ENCODE measurements at places on chromosomes 1 and 21. TPM values are rescaled to one million over a fixed set of nuclear protein-coding genes. Genes with fewer than 3 reads are reported as not detected.

The LDLRAD1 gene
- not detected for total RNA-seq

DNA sequence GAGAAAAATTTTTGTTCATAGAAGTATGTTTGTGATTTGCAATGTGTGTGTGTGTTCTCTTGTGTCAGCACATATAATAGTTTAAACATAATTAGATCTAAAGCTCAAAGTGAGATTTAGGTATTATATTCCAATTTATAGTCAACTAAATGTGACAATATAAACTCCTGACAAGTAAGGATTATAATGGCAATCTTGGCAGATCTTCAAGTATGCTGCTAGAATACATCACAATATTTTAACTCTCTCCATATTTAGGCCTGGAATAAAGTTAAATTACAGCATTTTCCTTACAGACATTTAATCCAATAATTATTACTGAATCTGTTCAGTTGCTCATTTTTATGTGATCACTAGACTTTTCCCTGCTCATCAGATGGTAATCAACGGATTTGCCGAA is 65.8 kb downstream of the LYPLAL1 start:
- no peak for DNase-seq

- no peak for DNase-seq
Measured at GRCh38 chr1:26879793-26880192, 10.3 kb downstream of the GPN2 start.

The OR2L5 gene
- total RNA-seq, result not detected

- peak; percentile 70 for DNase-seq
Measured at GRCh38 chr21:29209696-29210095, 79.3 kb downstream of the MAP3K7CL start.

DNA sequence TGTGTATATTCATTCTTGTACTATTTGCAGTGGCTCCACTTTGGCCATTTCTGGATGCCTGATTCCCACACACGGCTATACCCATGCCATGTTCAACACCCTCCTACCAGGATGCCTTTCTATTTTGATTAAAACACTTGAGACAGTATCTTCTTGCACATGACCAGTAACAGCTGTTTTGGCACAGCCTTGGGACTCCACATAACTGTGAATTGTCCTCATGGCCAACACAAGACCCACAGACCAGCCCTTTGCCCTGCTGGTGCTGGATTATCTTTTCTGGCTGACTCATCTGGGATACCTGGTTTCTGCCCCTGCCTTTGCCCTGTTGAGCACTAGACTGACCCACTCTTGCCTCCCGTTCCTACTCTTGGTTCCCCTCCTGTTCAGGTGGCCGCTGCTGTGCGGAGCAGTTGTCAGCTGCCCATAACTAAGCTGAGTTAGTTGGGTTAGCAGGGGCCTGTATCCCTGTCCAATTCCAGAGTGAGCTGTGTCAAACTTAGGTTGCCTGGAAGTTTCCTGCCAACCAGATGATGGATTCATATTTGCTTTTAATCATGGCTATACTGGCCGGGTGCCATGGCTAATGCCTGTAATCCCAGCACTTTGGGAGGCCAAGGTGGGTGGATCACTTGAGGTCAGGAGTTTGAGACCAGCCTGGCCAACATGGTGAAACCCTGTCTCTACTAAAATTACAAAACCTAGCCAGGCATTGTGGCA is 10.8 kb upstream of the EYA3 start:
- DNase-seq, result no peak

GRCh38 chr1:186578325-186579016 is 101.8 kb downstream of the PTGS2 start:
- DNase-seq, result no peak

- no peak for DNase-seq
Measured at GRCh38 chr1:168343566-168343965, 62.9 kb downstream of the TBX19 start.
